GM23338 (cell line): ENCODE measurements at places on chromosomes 6 and 20.

DNA sequence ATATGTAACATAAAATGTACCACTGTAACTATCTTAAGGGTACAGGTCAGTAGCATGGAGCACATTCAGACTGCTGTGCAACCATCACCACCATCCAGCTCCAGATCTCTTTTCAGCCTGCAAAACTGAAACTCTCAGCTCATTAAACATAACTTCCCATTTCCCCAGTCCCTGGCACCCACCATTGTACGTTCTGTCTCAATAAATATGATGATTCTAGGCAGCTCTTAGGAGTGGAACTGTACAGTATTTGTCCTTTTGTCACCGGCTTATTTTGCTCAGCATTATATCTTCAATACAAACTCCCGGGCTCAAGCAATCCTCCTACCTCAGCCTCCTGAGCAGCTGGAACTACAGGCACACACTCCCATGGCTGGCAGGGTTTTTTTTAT is 1.5 kb downstream of the ZC3H12D start:
- DNase-seq = no peak

GRCh38 chr6:142485256-142485655 is 183.4 kb downstream of the ADGRG6 start:
- DNase-seq = no peak

GRCh38 chr20:56995149-56995548 is 271.3 kb downstream of the BMP7 start:
- DNase-seq = no peak

- DNase-seq = no peak
These were observed 208.1 kb upstream of the PROKR2 start for GRCh38 chr20:5524896-5525295.

DNA sequence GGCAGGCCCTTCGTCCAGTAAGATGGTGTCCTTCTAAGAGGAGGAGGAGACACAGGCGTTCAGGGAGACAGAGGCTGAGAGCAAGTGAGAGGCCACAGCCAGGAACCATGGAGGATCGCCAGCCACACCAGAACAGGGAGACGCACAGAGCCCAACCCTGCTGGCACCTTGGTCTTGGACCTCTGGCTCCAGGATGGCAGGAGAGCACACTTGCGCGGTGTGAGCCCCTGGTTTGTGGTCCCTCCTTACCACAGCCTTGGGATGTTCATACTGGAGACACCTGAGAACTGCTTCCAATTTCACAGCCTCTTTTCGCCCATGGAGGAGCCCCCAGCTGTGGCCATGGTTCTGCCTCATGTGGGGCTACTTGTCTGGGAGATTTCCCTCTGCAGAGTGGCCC is 222.4 kb downstream of the DLL1 start:
- DNase-seq = no peak

DNA sequence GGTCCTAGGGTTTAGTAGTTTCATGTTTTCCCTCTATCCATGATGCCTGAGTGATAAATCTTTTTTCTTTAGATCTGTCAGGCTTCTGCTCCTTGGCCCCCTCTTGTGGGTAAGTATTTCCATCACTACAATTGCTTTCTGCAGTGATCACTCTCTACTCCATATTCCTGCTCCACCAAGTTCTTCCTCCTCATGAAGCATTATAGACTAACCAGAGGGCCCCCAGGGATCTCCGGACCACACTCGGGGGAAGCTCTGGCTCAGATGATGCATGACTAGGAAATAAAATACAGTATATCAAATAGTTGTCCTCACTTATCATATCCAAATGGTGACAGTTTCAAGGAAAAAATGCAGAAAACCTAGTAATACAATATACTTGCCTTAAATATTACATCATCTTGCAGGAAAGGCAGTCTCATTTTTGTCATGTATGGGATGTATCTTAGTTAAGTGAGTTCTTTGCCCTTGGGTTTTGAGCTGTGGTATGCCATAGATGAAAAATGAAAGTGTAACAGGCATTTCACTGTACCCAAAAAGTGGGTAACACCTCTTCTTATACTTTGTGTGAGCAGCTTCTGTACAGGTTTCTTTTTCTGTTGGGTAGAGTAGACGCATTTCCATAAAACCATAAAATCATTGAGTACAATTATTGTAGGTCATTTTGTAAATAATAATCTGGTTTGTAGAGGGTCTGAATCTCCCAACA is 200.9 kb upstream of the EYA4 start:
- DNase-seq = peak; percentile 59

DNA sequence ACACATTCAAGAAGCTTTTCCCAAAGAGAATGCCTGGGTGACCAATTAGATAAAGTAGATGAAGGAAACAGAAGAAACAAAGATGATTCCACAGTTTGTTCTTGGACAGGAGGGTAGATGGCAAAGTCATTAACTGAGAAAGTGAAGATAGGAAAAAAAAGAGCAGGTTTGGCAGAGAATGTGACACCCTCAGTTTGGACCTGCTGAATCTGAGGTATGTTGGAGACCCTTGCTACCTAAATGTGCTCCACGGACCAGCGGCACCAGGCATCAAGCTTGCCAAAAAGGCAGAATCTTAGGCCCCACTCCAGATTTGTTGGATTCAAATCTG is 49.7 kb downstream of the ARHGAP18 start:
- no peak for DNase-seq

GRCh38 chr6:168496997-168497331 is 56.0 kb downstream of the SMOC2 start:
- DNase-seq = peak; percentile 25

GRCh38 chr6:17233531-17233930 is 47.6 kb upstream of the RBM24 start:
- no peak for DNase-seq

- peak; percentile 94 for DNase-seq
These were observed 160.1 kb downstream of the ZMYND8 start for GRCh38 chr20:47196091-47197081.

- DNase-seq = no peak
These were observed 471.8 kb upstream of the BTBD3 start for GRCh38 chr20:11445891-11446290.

- DNase-seq = no peak
These were observed 57.5 kb upstream of the BHLHE23 start for GRCh38 chr20:63064310-63064709.

DNA sequence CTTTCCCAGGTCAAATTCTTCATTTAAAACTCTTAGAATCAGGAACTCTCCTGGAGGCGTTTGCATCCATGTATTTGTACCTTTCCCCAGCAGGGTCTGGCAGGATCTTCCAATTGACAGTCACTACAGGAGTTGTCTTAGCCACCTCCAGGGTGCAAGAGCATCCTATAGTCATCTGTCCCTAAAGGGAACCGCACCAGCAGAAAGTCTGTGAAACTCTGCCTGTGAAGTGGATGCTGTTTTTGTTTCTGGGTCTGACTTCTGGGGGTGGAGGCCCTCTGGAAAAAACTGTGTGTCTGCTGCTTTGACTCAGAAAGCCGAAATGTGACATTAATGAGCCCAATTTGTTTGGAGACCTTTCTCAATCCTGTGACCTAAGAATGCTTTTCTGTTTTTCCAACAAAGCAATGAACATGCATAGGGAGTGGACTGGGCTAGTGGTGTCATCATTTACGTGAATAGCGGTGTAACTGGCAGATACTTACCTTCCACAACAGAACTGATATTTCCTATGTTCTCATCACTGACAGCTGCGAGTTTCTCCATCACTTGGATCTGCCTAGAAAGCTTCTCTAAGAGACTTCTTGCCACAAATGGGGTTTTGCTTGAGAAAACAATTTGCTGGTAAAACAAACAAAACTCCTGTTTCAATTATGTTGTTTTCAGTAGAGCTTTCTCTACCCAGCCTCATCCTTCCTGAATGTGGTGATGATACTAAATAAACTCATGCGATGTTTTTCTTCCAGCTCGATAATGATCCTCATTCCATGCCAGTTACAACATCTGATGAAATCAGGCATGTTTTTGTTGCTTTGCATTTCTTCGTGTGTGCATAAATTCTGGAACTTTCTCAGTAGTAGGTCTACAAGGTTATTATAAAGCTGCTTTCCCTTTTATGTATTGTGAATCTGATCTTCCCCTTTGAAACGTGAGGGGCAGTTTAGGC is 33.3 kb upstream of the ARMH2 start:
- no peak for DNase-seq

DNA sequence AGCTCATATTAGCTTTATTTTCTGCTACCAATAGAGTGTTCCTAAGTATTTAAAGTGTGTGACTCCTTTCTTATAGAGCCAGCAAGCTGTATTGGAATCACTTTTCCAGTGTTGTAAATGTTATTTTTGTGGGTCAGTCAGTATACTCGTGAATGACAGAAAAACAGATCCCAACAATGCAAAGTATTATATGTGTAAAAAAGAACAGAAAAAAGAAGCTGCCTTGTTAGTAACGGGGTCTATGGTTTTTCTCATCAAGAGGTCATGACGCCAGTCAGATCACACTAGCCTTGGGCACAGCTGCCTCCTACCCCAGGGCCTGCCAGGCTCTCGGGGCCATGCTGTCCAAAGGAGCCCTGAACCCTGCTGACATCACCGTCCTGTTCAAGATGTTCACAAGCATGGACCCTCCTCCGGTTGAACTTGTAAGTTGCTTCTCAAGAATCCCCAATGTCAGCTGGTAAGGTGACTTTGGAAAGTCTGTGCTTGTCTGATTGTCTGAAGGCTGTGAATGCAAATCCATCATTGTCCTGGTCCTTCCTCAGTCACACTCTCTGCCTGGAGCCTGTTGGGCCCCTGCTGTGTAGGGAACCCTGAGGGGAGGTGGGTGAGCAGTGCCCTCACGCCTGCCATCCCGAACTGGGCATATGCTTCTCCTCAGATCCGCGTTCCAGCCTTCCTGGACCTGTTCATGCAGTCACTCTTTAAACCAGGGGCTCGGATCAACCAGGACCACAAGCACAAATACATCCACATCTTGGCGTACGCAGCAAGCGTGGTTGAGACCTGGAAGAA is 9.8 kb downstream of the NELFCD start:
- no peak for DNase-seq

- DNase-seq = no peak
These were observed 53.7 kb upstream of the SIRPG start for GRCh38 chr20:1711266-1711665.

DNA sequence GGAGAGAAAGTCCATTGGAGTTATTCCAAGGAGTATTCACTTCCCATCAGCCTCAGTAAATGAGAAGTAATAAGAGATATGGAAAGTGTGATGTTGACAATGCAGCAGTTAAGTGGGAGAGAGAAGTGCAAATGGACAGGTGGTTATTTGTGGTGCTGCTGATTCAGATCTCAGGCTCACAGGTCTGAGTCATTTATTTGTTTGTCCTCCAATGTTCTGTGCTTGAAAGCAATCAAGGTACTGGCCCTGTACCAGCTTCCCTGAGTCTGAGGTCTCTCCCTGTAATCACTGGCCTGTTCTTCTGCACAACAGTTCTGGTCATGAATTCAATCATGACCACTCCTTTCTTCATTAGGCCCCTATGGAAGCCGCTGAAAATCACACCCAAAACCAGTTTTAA is 827.7 kb downstream of the MAFB start:
- DNase-seq = no peak

DNA sequence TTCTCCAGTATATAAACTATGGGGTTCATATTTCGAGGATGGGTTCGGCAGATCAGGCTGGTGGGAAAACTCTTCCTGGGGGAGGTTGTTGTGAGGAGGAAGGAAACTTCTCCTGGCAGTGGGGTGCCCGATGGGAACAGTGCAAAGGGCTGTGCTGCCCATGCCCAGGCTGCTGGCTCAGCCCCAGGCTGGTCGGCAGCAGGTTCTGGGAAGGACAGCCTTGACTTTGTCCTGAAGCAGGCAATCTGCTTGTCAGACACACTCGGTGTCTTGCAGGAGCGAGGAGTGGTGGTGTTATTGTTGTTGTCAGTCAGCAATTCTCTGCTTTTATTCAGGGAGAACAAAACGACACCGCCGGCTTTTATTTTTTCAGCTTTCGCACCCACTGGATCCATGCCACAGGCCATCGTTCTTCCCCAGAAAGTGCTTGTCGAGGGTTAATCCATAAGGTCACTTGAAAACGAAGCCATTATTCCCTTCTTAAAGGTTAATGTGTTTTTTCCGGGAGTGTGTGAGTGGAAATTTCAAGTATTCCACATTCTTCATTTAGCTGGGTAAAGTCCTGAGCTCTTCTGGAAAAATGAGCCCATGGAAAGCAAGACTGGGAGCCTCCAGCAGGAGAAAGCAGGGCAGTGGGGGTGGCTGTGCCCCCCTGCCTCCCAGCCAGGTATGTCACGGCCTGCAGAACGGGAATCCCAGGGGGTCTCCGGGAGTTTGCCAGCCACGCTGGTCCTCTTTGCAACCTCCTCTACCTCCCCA is 57.0 kb upstream of the STX16 start:
- DNase-seq = no peak
